ENCODE measurements at places on chromosomes 11 and 22.

- no peak for DNase-seq
These were observed 1.2 kb upstream of the INTS5 start for GRCh38 chr11:62654297-62654696.

- no peak for DNase-seq
These were observed 177.3 kb downstream of the DBX1 start for GRCh38 chr11:19982774-19983495.

GRCh38 chr11:130831976-130832375 is 84.3 kb downstream of the SNX19 start:
- DNase-seq, result no peak

DNA sequence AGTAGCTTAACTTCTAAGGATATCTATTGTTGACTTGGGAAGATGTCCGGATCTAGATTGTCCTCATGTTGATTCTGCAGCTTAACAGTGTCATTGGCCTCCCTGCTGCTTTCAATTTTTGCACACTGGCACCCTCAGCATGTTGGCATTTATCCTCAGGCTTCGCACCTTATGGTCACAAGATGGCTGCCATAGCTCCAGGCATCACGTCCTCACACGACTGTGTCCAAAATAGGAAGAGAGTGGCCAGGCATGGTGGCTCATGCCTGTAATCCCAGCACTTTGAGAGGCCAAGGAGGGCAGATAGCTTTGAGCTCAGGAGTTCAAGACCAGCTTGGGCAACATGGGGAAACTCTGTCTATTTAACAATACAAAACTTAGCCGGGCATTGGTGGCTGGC is 58.3 kb upstream of the RASD2 start:
- DNase-seq, result no peak

DNA sequence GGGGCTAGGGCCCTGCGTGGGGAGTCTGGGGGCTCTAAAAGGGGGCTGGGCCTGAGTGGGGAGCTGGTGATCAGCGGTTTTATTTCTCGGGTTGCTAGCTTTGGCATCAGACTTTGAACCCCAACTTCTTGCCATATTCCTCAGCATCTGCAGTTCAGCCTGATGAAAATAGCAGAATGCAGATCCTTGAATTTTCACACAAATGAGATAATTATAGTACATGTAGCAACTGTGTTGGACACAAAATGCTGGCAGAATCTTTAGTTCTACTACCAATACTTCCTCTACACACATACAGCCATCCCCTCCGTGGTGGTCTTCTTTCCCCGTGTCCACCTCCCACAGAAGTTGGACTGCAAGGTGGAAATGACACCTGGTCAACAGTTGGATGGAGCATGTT is 1.5 kb downstream of the ZC3H7B start:
- no peak for DNase-seq

- no peak for DNase-seq
These were observed 33.8 kb downstream of the NEAT1 start for GRCh38 chr11:65456418-65456817.

- DNase-seq, result no peak
These were observed 33.4 kb upstream of the PTPRJ start for GRCh38 chr11:47946682-47947559.

DNA sequence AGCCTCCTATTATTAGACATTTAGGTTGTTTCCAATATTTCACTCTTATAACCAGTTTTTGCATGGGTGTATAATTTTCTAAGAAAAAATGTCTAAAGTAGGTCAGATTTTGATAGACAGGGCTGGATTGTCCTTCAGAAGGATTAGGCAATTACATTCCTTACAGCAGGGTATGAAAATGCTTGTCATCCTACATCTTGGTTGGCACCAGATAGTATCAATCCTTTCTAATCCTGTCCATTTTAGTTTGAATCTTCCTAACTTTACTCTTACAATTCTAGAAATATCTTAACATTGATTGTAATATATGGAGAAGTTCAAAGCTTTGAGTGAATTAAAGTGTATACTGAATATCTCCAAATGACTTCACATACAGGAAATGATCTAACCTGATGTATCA is 63.0 kb upstream of the ZBED5 start:
- DNase-seq, result no peak

GRCh38 chr22:29772170-29772641 is 5.0 kb downstream of the UQCR10 start:
- no peak for DNase-seq

DNA sequence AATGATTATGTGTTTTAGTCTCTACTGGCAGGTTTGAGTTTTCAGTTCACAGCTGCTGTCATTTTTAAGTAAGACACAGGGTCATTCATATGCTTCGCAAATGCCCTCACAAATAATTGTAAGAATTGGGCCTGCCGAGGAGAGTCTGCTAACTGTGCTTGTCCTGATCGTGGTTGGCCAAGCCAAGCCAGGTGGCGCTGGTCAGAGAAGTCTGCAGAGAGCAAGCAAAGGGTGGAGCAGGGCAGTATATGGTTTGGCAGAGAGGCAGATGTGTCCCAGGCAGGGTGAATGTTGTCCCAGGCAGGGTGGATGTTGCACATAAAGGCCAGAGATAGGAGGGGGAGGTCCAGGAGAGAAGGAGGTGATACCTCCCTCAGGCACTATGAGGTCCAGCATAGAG is 52.7 kb downstream of the SCN3B start:
- DNase-seq, result no peak

DNA sequence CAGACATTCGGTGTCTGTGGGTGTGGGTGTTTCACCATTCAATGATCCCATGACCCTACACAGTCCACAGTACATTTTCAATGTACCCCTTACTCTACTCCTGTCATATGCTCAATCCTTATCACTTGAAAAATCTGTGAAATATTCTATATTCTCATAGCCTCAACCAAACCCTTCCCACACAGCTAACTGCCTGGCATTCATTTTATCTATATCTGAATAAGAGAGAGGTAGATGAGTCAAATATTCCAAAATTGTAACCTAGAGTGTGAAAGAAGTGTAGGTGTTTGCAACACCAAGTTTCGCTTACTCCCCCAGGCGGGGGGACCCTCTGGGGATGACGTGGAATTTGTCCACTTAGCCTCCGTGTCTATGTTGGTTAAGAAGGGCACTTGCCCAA is 354.8 kb downstream of the ETS1 start:
- no peak for DNase-seq

GRCh38 chr11:21180182-21180581 is 510.8 kb downstream of the NELL1 start:
- DNase-seq, result no peak

GRCh38 chr22:24550902-24551435 is 4.0 kb downstream of the GUCD1 start:
- DNase-seq, result no peak

DNA sequence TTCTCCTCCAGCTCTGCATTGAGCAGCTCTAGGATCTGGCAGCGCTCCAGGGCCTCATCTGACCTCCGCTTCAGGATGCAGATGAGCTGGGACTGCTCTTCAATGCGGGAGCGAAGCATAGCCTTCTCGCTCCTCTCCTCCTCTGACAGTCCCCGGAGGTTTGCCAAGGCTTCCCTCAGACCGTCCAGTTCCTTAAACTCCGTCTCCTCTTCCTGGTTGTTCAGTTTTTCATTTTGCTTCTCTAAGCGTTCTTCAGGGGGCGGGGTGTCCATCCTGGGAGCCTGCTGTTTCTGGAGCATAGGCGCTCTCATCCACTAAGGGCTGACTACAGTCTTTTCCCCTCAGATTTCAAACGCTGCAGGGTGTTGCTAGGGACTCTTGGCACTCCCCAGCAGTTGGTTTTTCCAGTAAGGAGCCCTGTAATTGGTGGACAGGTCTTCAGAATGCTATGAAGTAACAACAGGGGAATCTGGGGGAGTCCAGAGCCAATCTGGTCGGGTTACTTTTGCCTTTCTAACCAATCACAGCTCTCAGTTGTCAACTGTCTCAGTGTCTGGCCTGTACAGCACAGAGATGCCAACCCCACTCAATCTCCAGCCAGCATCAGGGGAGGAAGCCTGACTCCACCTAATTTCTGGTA is at the start of gene CCDC89:
Gene CCDC89, minus strand, starts transcription at position 376 of the 640 bp plus-strand sequence. Its CDS starts 65 bp downstream, at position 311.
- DNase-seq, result peak; percentile 76

DNA sequence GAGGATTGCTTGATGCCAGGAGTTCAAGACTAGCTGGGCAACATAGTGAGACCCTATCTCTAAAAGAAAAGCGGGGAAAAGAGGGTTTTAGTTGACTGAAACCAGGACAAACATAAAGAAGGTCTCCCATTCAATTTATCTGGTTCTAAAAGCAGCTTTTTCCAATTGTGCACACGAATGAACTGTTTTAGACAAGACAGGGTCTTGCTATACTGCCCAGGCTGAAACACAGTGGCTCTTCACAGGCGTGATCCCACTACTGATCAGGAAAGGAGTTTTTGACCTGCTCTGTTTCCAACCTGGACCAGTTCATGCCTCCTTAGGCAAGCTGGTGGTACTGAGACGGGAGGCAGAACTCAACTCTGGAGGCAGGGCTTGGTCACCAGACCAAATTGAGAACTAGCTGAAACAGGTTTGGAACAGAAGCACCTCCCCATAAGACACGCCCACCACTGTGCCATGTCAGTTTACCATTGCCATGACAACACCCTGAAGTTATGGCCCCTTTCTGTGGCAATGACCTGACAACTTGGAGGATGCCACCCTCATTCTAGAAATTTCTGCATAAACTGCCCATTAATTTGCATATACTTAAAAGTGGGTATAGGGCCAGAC is 2.8 kb upstream of the NUCB2 start:
- DNase-seq, result no peak

DNA sequence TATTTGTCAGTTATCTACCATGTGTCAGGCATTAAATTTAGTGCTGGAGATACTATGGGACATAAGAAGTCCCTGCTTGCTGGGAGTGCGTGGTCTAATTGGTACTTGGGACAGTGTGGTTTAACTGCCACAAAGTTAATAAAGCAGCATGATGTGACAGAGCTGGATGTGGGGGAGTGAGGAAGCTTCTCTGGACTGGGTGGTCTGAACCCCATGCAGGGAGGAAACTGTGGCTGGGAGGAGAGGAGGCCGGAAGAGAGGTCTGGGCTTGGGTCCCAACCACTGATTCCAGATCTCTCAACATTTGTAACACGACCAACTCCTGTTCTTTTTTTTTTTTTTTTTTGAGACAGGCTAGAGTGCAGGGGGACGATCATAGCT is 37.1 kb downstream of the ST3GAL4 start:
- no peak for DNase-seq

DNA sequence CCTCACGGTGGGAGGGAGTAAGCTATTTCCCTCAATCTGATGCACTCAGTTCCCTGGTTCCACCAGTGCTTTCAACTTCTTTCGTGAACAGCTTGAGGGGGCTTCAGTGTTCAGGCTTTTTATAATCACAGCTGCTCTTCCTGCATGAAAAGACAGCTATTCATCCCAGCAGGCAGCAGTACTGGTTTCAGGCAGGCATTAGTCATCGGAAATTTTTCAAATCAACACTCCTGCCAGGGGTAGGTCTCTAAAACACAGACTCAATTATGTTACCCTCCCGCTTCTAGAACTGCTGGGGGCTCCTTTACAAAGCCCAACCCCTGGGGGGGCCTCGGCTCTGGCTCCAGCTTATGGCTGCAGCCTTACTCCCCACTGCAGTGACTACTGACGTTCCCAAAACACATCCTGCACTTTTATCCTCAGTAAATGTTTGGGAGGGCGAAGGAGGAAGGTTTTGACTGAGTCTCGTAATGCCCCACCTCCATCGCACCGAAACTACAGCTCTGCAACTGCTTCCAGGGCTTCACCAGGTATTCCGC is 5.8 kb downstream of the POLDIP3 start:
- no peak for DNase-seq

- DNase-seq, result no peak
These were observed 8.1 kb downstream of the MS4A4A start for GRCh38 chr11:60288531-60288930.

GRCh38 chr11:88378422-88379066 is 41.0 kb upstream of the CTSC start:
- DNase-seq, result no peak

DNA sequence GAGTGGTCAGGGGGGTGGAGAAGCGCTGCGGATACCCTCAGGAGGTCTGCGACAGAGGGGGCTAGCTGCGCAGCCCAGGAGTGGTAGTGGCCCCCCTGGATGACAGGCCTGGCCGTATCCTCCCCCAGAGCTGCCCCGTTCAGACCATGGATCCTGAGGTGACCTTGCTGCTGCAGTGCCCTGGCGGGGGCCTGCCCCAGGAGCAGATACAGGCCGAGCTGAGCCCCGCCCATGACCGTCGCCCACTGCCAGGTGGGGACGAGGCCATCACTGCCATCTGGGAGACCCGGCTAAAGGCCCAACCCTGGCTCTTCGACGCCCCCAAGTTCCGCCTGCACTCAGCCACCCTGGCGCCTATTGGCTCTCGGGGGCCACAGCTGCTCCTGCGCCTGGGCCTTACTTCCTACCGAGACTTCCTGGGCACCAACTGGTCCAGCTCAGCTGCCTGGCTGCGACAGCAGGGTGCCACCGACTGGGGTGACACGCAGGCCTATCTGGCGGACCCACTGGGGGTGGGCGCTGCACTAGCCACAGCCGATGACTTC is 505 bp downstream of the NUDT22 start:
- peak; percentile 36 for DNase-seq

GRCh38 chr11:2778630-2779498 is 79.1 kb upstream of the KCNQ1OT1 start:
- DNase-seq, result no peak
